Type B pancreatic cell (in vitro differentiated cells): ENCODE measurements at places on chromosomes 5 and 9. TPM values are rescaled to one million over a fixed set of nuclear protein-coding genes. Genes with fewer than 3 reads are reported as not detected.

ZFP62 gene
- 45.6 and 49.8 TPM in 2 replicates for total RNA-seq

BAAT gene
- total RNA-seq: 0.48 and 0.53 TPM in 2 replicates

- peaks cover 54% of the 10 kb centered on the region for H3K4me1 ChIP-seq
- no peaks in the 10 kb centered on the region for H3K27me3 ChIP-seq
- no peak for DNase-seq
- no peak overlapping the region for H3K4me3 ChIP-seq
- H3K27ac ChIP-seq: peak overlapping the region; percentile 47
These were observed 33.5 kb downstream of the SEMA4D start for GRCh38 chr9:89464300-89464901.

GRCh38 chr5:1417586-1418225 is 27.5 kb downstream of the SLC6A3 start:
- H3K4me1 ChIP-seq: no peaks in the 10 kb centered on the region
- no peak for DNase-seq
- no peak overlapping the region for H3K27ac ChIP-seq
- H3K27me3 ChIP-seq: peaks cover 25% of the 10 kb centered on the region

DNA sequence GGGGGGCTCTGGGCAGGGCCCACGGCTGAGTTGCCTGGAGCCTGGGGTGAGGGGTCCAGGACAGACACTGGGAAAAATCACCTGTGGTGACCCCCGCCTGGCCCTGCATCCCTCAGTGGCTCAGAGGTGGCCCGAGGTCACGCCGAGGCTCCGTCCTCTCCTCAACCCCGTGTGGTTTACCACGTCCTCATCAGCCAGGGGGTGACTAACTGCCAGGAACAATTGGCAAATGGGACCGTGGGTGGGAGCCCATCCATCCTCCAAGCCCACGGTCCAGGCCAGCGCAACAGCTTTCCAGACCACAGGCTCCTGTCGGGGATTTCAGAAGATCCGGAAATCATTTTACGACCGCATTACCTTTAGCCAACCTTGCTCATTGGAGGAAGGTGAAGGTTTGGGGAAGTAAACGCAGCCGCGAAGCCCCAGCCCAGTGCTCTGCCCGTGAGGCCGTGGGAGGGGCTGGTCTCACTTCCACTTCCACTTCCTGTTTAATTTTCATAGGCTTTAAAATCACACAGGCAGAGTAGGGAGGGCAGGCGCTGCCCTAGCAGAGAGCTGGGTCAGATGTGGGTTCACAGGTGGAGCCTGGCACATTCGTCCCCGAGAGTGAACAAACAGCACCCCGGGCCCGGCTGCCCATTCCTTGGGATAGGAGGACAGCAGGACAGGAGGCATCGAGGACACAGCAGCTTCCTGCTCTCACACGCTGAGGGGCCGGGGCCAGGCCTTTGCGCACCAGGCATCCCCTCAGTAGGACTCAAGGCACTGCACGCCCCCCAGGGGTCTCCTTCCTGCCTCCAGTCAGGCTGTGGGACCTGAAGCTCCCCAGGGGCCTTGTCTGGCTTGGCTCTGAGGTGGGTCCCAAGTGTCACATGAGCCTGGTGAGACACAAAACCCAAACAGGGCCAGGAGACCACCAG is 19.8 kb upstream of the SLC9A3 start:
- H3K4me1 ChIP-seq: no peaks in the 10 kb centered on the region
- H3K27me3 ChIP-seq: peaks cover 15% of the 10 kb centered on the region
- no peaks in the 10 kb centered on the region for H3K36me3 ChIP-seq
- DNase-seq: no peak
- H3K27ac ChIP-seq: no peak overlapping the region
